ENCODE measurements at places on chromosomes 2 and 18.

- DNase-seq: no peak
- H3K4me3 ChIP-seq: no peak overlapping the region
- no peak overlapping the region for H3K27ac ChIP-seq
- H3K4me1 ChIP-seq: no peaks in the 10 kb centered on the region
- H3K36me3 ChIP-seq: peaks cover 3% of the 10 kb centered on the region
These were observed 8.2 kb upstream of the TMEM182 start for GRCh38 chr2:102753563-102754159.

DNA sequence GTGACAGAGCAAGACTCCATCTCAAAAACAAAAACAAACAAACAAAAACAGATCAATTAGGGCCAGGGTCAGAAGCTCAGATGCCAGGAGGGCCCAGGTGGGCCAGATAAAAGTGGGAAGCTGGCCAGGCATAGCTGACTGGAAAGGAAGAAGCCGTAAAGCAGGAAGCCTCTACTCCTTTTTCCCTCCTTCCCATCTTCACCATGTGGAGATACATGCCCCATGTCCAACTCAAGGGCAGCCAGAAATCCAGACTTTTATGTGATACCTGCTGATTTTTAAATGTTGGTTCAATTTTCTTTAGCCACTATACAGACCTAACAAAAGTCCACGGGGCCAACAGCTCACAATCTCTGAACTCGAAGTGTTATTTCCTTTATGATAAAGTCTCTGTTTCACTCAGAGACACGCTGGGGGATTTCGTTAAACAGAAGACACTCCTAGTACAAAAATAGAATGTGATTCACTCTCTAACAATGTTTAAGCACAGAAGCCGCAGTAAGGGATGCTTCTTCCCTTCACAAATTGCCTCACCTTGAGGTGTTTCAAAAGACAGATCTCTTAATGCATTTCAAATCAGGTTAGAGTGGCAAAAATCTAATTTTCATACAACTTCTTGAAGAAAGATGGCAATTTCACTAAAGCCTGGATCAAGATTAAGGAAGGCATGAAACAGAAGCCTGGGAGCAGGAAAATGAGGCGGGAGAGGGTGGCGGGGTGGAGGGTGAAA, 14.0 kb downstream of the TMEM247 start:
- H3K27ac ChIP-seq: peak overlapping the region; percentile 50
- H3K27me3 ChIP-seq: peaks cover 3% of the 10 kb centered on the region
- DNase-seq: no peak
- no peaks in the 10 kb centered on the region for H3K36me3 ChIP-seq

DNA sequence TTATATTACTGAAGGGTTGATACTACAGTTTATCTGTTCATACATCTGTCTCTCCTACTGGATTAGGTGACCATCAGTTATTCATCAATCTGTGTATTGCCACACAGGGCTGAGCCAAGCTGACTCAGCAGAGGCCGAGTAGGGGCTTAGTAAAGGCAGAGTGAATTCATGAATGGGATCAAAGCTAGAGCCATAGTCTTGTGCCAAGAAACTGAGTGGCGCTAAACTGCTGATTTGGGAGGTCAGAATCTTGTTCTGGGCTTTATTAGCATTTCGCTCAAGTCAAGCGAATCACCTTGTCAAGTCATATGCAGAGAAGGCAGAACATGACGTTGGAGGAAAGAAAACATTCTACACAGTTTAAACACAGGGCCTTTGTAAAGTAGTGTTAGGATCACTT, 34.1 kb downstream of the SOCS6 start:
- no peaks in the 10 kb centered on the region for H3K27me3 ChIP-seq
- H3K27ac ChIP-seq: no peak overlapping the region
- no peaks in the 10 kb centered on the region for H3K4me1 ChIP-seq

DNA sequence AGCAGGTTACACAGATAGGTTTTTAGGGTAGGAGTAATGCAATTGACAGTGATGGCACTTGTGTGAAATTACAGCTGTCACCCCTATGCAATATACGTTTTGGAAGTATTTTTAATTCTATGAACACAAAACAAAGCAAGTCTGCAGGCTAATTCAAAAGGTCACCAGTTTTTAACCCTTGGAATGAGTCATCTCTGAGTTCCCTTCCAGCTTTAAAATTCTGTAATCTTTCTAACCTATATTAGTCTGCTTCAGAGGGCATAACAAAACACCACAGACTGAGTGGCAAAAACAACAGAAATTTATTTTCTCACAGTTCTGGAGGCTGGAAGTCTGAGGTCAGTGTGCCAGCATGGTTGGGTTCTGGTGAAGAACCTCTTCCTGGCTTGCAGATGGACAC, 596.9 kb upstream of the HNMT start:
- no peak for DNase-seq
- no peaks in the 10 kb centered on the region for H3K36me3 ChIP-seq
- H3K27me3 ChIP-seq: no peaks in the 10 kb centered on the region
- no peak overlapping the region for H3K27ac ChIP-seq

DNA sequence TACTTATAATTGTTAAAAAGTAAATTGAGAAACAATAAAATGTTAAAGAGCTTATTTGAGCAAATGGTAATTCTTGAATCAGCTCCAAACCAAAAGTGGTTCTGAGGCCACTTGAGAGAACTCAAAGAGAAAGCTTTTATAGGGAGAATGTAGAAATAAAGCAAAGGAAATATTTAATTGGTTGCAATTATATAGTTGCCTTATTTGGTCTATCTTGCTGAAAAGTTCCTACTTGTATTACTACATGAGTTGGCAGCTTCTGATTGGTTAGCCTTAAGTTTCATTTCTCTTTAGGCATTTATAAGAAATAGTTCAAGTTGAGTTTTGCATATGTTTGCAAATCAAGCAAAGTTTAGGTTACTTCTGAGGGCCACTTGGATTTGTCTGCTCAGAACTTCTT, 38.1 kb downstream of the SCN2A start:
- DNase-seq: no peak
- H3K27ac ChIP-seq: peak overlapping the region; percentile 63
- no peaks in the 10 kb centered on the region for H3K36me3 ChIP-seq
- H3K27me3 ChIP-seq: no peaks in the 10 kb centered on the region

Data from activated T-cell treated with anti-CD3 and anti-CD28 coated beads, Interleukin-2, amount 50 U/mL, for 24 hours (primary cell).